NCI-H526 treated with DMSO at 0.1 percent for 48 hours (cell line): ENCODE measurements at places on chromosomes 2 and 18.

- DNase-seq, result no peak
Measured at GRCh38 chr2:173346035-173346434, 8.6 kb upstream of the CDCA7 start.

GRCh38 chr2:15971351-15971750, 31.0 kb downstream of the MYCN start:
- DNase-seq, result no peak

- DNase-seq, result no peak
Measured at GRCh38 chr2:12212841-12213597, 466.6 kb downstream of the LPIN1 start.

DNA sequence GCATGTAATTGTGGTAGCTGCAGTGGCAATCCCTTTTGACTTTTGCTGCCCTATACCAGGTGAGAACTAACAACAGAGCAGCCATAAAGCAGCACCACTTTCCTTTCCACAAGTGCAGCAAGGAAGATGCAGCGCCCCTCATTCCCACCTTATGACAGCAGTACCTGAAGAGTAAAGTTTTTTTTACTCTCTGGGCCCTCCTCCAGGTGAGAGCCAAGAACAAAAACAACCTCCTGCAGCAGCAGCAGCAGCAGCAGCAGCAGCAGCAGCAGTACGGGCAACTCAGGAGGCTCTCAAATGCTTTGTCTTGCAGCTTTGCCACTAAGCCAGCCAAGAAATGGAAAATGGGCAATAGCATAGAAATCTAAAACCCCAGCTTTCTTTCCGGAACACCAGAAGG, 397.5 kb downstream of the FIGN start:
- no peak for DNase-seq

- no peak for DNase-seq
Measured at GRCh38 chr2:151637271-151637781, 97.0 kb downstream of the NEB start.
